Temporal lobe (tissue), 4 donors: ENCODE measurements at places on chromosomes 7 and 10. TPM values are rescaled to one million over a fixed set of nuclear protein-coding genes. Genes with fewer than 3 reads are reported as not detected.

Gene SPDYE2B
- not detected for total RNA-seq

Gene CPN1
- total RNA-seq = not detected

Gene NKX1-2
- 0.25 TPM for total RNA-seq

Gene EMX2
- total RNA-seq = 3.7 TPM
